Bronchial epithelial cell (primary cell): ENCODE measurements at places on chromosomes 5 and 9.

- DNase-seq: no peak
Observed at GRCh38 chr9:116476935-116477381, 210.1 kb upstream of the TRIM32 start.

DNA sequence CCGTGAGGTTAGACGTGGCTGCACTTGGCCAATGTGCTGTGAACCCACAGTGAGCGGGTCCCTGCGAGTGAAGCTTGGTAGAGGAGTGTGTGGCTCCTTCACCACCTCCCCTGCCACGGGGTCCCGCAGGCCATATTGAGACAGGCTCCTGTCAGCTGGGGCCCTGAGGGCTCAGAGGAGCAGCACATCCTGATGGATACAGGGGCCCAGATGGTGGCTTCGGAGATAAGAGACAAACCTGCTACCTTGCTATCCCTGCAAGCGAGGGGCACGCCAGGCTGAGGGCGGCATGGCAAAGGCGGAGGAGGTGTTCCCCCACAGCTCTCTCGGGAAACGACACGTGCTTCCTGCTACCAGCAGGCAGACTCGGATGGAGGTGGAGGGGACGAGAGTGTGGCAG, 33.1 kb downstream of the SLC6A3 start:
- DNase-seq: no peak

- peak; percentile 57 for DNase-seq
Observed at GRCh38 chr5:121350181-121350930, 501.3 kb upstream of the FTMT start.

- peak; percentile 40 for DNase-seq
Observed at GRCh38 chr5:56737951-56738606, 77.3 kb upstream of the MAP3K1 start.

GRCh38 chr5:38414348-38414747, 142.1 kb downstream of the LIFR start:
- DNase-seq: no peak

- no peak for DNase-seq
Observed at GRCh38 chr5:131384616-131385214, 120.9 kb downstream of the CDC42SE2 start.

- DNase-seq: no peak
Observed at GRCh38 chr9:91992461-91993041, 42.5 kb upstream of the ROR2 start.
